CD4-positive, alpha-beta T cell treated with Interleukin-1 beta for 1 hour (primary cell): ENCODE measurements at places on chromosomes 12 and 14.

GRCh38 chr14:57871459-57872080, 5.7 kb upstream of the SLC35F4 start:
- no peak for DNase-seq

DNA sequence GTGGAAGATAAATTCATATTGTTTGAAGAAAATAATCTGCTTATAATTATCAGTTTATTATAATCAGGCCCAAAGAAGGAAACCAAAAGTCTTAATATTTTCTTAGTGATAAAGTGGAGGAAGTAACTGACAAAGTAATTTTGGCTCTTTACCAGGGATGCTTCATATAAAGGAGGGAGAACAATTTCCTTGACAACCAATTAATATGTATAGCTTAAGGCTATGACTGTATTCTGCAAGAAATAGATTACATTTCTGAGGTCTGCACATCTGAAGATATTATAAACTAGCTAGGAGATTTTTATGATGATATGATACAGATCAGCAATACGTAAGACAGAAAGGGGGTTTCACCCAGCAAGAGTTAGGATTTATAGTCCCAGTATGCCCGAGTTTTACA, 90.8 kb downstream of the BICD1 start:
- DNase-seq = no peak

DNA sequence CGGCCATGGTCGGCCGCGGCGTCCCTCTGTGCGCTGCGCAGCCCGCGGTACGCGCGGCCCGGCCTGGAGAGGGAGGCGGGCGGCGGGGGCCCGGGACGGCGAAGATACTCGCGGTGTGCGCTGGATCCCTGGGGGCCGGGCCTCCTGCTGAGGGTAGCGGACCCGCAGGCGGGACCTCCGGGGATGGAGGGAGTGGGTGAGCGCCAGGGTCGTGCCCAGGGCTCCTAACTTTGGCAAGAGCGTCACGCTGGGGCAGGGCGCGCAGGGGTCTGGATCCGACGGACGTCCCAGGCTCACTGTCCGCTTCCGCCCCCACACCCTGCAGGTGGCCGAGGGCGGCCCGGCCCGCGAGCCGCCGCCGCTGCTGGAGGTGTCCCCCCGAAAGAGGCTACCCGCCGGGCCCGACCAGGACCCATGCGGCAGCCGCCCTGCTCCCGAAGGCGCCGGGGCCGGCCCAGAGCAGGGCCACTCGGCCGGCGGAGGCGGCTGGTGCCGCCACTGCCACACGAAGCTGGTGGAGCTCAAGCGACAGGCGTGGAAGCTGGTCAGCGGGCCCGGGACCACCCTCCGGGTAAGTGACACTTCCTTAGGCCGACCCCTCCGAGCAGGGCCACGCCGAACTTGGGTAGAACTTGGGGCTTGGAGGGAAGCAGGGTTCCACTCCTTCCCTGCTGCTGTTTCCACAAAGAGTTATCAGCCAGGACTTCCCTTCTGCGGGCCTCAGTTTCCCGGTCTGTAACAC, 502 bp downstream of the KIF26A start:
- peak; percentile 0 for DNase-seq

DNA sequence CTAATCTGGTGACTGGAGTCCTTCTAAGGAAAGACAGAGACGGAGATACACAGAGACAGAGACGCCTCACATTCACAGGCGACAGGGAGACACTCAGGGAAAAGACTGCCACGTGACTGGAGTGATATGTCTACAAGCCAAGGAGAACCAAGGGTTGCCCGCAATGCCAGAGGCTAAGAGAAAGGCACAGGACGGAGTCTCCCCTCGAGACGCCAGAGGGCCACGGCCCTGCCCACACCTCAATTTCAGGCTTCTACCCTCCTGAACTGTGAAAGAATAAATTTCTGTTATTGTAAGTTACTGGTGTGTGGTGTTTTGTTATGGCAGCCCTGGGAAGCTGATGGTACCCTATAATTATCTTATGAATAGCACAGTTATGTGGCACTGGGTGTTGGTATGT, 11.6 kb upstream of the RAN start:
- no peak for DNase-seq

DNA sequence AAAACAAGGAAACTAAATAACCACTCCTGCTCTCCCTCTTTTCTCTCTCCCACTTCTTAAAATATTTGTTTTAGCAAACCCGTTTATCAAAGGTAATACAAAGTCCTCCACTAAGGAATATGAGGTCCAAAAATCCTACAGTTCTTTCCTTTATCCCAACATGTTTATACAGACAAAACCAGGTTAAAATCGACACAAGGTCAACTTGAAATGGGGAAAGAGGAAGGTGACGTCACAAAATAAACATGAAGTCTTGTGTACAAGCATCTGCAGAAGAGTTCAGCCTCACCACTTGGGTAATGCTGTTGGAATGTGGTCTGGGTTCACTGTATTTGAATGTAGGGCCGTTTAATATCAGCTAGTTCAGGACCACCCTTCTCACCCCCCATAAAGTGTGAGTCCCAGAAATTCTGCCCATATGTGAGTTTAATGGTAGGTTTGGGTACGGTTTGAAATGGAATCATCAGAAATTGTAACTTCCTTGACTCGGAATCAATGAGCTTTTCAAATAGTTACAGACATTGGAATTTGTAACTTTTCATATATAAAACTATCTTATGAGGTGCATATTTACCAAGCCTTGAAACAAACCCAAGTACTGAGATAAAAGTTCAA, 120.0 kb upstream of the SLC38A2 start:
- no peak for DNase-seq

DNA sequence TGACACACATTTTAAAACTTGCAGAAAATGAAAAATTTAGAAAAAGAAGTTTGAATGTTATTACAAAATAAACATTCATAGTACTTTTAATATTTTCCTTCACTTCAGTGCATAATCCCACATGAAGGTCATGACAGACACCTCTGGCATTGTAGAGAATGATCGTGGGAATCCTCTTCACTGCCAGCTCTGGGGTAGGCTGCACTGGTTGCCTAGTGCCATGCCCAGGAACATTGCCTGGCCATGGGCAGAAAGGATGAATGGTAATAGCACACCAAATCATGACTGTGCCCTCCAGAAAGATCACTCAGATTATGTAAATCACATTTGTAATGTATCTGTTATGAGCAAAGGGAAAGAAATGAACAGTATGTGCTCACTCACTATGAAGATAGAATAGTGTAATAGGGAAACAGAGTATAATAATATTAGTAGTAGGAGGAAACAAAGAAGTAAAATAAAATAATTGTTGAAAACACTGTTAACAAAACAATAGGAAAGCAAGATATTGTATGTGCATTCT, 161.6 kb downstream of the PLCZ1 start:
- no peak for DNase-seq

DNA sequence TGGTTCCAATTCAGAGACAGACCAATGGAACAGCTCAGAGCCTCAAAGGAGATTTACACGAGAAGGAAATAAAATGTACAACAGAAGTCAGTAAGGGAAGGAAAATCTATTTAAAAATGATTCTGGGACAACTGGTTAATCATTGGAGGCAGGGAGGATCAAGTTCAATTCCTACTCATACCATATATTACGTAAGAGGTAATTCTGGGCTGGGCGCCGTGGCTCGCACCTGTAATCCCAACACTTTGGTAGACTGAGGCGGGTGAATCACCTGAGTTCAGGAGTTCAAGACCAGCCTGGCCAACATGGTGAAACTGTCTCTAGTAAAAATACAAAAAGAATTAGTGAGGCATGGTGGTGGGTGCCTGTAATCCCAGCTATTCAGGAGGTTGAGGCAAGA, 36.7 kb upstream of the PITPNM2 start:
- no peak for DNase-seq

DNA sequence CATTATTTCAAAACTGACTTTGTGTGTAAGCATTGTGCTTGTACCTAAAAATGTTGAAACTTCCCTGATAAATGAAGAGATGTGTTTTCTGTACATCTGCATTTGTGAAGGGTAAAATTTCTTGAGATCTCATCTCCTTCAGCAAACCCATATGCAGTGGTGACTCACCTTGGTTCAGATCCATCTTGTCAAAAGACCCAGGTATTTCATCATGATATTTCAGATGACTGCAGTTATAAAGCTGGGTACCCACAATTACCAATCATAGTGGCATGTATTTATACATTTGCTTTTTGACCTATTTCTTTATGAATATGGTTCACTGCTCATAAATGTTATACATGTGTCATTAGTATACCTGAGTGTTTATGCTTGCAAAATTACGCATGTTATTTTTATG, 1213.6 kb downstream of the GALC start:
- no peak for DNase-seq

DNA sequence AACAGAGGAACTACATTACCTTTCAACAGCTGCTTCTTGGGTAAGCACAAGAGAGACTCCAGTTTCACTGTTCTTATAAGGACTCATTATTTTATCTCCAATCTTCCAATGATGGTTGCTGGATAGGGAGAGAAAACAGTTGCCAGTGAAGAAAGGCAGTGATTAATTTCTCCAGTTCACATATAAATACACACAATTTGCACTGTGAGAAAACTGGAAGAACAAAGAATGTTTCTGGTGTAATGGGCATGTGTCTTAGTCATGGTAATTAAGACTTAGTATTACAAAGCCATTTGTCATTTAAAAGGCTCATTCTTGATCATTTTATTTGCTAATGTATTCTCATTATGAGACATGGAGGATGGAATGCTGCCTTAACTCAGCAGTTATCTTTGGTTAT, 78.0 kb upstream of the FAR2 start:
- no peak for DNase-seq

DNA sequence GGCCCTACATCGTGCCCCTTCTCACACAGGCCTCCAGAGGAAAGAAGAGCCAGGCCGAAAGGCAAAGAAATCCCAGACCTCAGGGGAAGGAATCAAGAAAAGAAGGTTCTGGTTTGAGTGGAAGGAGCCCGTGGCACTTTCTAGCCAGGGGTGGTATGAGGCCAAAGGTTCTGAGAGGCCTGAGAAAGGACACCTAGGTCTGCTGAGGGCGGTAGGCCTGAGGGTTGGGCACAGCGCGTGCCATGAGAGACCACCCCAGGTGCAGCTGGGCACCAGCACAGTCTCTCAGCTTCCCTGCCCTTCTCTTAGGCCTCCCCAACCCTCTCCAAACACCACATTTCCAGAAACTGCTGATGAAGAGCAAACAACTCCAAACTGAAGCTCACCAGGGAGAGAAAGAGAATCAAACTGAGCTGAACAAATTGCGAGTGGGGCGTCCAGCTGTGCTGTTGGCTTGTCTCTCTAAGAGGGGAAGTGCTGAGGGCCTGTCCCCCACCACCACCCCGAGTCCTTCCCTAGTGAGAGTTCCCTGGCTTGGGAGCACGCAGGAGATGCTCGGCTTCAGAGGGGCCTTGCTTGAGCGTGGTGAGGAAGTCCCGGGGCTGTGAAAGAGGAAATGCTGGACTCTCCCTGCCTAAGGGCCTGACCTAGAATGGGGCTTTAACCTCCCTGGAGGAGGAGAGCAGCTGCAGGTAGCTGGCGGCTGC, 184.8 kb downstream of the ZFP36L1 start:
- DNase-seq = peak; percentile 46

GRCh38 chr12:102023343-102023930, 38.4 kb downstream of the WASHC3 start:
- DNase-seq = no peak

- no peak for DNase-seq
Observed at GRCh38 chr12:3958534-3958933, 85.3 kb upstream of the PARP11 start.
